ENCODE measurements at places on chromosomes 4 and X.

- DNase-seq = no peak
Observed at GRCh38 chr4:154004507-154005170, 215.8 kb upstream of the SFRP2 start.

- peak; percentile 30 for DNase-seq
Observed at GRCh38 chr4:146243141-146243882, 29.0 kb downstream of the REELD1 start.

DNA sequence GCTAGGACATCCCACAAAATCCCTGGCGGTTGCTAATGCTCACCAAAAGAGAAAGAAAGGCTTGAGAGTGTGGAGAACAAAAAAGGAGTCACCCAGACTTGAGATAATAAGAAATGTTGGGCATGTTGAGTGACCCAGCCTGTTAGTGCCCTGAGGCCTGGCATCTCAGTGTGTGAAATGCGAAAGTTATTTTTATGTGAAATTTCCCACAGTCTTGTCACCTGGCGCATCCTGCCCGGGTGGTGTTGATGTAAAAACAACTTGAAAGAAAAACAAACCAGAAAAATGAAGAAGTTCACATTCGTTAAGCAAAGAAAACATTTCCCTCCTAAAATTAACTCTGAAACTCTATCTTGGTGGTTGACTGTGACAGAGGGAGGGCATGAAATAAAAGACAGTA, 495.2 kb downstream of the MID1IP1 start:
- no peak for DNase-seq

DNA sequence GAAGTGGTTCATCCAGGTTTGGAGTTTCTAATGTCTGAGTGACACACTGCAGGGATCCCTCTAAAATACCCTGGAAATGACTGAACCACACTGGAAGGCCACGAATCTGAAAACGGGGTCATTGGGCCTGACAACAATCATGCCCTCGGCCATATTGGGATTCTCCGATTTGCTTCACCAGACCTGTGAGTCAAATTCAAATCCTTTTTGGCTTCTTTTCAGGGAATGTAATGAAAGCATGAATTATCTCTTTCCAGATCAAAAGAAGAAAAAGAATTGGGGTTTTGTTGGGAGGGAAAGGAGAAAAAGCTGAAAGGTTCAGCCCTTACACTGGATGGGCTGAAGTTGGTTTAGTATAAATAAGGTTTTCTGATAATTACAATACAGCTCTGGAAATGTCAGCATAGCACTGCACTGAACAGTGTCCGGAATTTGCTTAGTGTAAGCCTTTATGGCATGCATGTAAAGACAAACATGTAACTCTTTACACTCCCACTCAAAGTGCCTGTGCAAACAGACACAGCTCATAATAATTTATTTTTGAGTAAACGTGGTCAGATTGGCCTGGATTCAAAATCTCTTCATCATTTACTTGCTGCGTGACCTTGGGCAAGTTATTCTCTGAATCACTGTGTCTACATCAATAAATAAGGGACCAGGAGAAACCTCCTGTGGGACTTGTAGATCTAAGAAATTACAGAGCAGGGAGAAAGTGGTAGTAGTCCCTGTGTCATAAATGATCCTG, 21.4 kb downstream of the CT47C1 start:
- DNase-seq = no peak

- DNase-seq = no peak
Observed at GRCh38 chr4:59060002-59060846, 1950.0 kb upstream of the IGFBP7 start.

- DNase-seq = no peak
Observed at GRCh38 chrX:106007815-106008214, 30.7 kb downstream of the SERPINA7 start.

DNA sequence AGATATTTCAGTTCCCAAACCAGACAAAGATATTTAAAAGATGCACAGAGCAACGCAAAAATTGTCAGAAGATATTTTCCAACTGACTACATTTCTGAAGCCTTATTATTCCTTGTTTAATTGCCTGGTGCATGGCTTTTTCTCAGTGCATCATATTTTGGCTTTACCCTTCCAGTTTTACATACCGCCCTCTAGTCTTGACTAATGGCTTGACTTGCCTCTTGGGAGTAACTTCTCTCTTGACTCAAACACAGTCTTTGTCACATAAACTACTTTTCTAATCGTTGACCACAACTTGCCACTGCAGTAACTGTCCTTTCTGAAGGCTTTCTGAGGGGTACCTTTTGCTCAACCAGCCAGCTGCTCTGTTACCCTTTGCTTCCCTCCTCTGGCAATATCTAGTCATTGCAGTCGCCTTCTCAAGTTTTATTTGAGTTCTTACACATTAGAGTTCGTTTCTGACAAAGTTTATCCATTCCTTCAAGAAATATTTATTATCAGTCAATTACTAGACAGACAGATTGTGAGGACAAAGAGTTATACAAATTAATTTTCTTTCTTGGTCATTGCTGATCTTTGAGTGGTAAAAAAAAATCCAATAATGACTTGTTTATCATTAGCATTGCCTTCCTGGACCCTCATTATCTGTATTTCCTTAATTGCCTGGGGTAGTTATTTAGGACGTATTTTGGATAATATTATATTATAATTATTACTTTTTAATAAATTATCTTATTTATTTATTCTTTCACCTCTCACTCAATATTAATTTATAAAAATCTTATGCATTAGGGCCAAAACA, 506.9 kb upstream of the PCDH10 start:
- no peak for DNase-seq

GRCh38 chr4:96767815-96768480, 928.1 kb downstream of the PDHA2 start:
- DNase-seq = no peak

GRCh38 chrX:7316887-7317286, 168.9 kb upstream of the PUDP start:
- no peak for DNase-seq

DNA sequence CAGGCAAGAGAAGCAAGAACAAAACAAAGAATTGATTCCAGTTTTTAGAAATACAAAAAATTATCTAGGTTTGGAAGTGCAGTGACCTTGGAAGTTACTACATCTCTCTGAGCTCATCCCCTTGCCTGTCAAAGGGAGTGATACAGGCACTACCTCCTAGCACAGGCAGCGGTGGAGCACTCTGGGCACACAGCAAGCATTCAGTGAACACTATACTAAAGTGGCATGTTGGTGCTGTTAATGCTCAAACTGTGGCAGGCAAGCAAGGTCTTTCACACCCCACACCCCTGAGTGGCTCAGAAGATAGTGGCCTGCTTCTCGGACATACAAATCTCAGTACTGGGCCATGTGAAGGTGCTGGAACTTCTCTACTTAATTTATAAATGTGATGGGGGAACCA, 51.2 kb downstream of the DRD5 start:
- DNase-seq = no peak

- no peak for DNase-seq
Observed at GRCh38 chr4:75881476-75881875, 20.8 kb downstream of the PPEF2 start.

- DNase-seq = no peak
Observed at GRCh38 chr4:1035510-1035909, 24.1 kb downstream of the FGFRL1 start.

GRCh38 chr4:183398298-183399125, 45.9 kb upstream of the CDKN2AIP start:
- no peak for DNase-seq

DNA sequence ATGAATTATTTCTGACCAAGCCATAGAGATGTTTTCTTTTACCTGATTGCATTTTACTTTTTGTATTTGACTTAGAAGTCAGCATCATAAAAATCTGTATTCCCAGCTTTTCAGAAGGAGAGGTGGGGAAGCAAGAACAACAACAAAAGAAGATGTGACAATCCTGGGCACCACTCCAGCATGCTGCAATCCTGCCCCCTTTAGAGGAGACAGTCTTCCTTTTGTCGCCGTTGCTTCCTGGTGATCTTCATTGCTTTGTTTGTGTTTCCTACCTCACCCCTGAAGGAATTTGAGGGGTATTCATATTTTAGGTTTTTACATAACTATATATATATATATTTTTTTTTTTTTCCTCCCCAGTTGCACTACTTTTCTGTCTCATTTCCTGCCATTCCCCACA, 3.7 kb downstream of the QRFPR start:
- no peak for DNase-seq

DNA sequence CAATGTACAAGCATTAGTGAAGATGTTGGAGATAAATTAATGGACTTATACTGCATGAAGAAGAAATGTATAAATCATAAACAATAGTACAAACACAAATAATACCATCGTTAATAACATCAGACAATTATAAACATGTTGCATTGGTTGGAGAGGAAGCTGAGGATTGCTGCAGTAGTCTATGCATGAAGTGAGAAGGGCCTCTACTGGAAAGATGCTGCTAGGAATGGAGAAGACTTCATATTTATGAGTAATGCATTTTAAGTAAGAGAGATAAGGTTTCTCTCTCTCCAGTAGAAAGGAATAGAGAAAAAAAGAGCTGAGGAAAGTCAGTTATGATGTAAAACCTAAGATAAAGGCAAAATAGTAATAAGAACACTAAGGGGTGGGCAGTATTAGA, 247.8 kb downstream of the GRID2 start:
- DNase-seq = no peak

DNA sequence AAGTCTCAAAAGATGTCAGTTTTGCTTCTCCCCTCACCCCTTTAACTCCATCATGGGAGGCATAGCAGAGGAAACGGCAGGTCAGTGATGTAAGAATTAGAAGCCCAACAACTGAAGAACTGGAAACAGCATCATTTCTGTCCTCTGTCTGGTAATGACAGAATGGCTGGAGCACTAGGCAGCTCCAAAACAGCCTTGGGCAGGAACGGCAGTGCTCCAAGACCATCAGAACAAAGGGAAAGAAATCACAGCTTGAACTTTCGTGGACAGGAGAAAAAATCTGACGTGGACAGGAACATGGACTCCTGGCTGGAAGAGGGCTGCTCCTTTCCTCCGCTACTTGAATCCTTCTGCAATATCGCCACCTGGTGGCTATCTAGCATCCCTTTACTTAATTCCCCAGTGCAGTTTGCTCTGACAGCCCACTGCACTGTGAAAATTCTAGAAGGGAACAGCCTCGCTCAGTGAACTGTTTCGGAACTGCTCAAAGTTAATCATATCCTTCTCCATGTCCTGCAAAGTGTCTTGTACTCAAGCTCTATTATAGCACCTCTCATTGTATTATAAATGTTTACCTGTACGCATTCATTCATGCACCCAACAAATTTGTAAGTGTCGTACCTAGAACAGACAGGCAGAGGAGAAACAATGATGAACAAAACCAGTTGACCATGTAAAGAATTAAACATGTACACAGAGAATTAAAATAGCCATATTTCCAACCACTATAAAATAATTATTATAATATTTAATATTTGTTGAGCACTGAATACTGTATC, 20.4 kb downstream of the SLC25A53 start:
- peak; percentile 18 for DNase-seq

GRCh38 chrX:135543924-135544323, 23.5 kb downstream of the INTS6L start:
- no peak for DNase-seq

DNA sequence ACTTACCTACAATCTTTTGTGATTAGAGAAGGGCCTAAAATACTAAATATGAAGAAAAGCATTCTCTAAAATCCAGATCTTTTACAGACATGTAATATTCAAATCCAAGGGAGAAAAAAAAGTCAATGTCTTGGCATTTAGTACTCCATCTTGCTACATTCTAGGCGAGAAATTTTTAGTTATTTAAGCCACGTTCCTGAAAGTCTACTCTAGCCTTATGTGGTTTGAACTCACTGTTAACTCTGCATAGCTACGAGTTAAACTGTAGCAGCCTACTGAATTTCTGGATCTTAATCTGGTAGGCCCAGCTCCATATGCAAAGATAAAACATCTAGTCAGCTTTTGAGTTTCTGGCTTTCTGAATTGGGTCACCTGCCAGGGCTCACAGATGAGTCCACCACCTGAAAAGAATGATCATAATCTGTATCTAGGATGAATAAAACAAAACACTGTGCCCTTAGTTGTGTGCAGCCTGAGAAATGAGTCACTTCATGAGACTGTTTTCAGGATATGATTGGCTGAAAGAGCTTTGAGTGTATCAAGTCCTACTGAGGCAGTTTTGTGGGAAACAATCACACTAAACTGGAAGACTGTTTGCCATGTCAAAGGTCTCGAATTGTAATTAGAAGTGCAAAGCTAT, 3.2 kb upstream of the NEK1 start:
- DNase-seq = no peak

DNA sequence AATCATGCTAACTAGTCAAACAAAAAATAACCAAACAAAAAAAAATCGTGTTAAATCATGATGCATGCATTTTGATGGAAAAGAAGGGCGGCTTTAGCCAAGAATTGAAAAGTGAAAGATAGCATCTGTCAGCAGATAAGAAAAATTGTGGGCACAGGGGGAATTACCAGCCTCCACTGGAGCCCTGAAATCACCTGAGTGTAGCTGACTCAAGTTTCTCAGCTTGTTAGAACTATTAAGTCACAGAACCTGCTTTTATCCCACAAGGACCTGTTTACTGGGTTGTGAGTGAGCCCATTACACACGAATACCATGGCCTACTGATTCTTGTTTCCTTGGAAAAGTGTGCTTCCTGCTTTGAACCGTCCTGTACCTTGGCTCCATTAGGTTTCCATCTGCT, 85.2 kb downstream of the COX18 start:
- no peak for DNase-seq

DNA sequence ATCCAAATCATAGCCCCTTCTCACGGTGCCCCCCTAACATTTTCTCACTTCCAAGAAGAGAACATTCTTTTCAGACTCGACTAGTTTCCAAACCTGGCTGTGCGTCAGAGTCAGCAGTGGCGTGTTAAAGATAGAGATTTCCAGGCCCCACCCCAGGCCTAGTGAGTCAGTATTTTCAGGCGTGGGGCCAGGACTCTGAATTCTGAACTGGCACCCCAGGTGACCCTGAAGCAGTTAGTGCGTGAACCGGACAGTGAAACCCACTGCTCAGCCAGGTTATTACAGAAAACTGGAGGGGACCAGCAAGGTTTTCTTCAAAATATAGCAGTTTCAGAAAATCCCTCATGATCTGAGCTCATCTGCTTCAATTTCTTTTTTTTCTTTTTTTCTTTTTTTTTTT, 35.0 kb upstream of the BCOR start:
- DNase-seq = no peak

- no peak for DNase-seq
Observed at GRCh38 chrX:123489011-123489410, 243.8 kb downstream of the THOC2 start.

GRCh38 chrX:49282647-49283011, 13.0 kb downstream of the PPP1R3F start:
- no peak for DNase-seq

GRCh38 chr4:42750091-42750490, 93.2 kb upstream of the ATP8A1 start:
- peak; percentile 9 for DNase-seq

GRCh38 chrX:28888416-28888815, 301.2 kb downstream of the IL1RAPL1 start:
- DNase-seq = no peak

GRCh38 chr4:133390198-133390855, 241.2 kb downstream of the PCDH10 start:
- DNase-seq = no peak

DNA sequence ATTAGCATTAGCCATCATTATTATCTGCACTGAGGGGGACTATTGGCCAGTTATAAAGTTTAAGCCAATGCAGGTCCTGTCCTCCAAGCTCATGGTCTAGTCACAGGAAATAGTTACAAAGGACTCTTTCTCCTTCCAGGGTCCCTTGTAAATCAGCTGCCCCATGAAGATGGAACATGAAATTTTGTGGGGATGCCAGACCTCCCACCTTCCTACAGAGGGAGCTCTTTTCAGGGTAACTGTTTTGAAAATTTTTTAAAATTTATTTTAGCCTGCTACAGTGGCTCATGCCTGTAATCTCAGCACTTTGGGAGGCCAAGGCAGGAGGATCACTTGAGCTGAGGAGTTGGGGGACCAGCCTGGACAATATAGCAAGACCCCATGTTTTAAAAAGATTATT, 124.4 kb upstream of the SLC34A2 start:
- DNase-seq = no peak
